ENCODE measurements at places on chromosomes 3 and 15. TPM values are rescaled to one million over a fixed set of nuclear protein-coding genes. Genes with fewer than 3 reads are reported as not detected.

Gene NRROS
- 0.85 TPM for polyA plus RNA-seq

Gene NRG4
- 1.6 TPM for polyA plus RNA-seq

Gene SEMA6D
- 0.63 TPM for polyA plus RNA-seq

Gene GOLGA8S
- 0.08 TPM for polyA plus RNA-seq

DNA sequence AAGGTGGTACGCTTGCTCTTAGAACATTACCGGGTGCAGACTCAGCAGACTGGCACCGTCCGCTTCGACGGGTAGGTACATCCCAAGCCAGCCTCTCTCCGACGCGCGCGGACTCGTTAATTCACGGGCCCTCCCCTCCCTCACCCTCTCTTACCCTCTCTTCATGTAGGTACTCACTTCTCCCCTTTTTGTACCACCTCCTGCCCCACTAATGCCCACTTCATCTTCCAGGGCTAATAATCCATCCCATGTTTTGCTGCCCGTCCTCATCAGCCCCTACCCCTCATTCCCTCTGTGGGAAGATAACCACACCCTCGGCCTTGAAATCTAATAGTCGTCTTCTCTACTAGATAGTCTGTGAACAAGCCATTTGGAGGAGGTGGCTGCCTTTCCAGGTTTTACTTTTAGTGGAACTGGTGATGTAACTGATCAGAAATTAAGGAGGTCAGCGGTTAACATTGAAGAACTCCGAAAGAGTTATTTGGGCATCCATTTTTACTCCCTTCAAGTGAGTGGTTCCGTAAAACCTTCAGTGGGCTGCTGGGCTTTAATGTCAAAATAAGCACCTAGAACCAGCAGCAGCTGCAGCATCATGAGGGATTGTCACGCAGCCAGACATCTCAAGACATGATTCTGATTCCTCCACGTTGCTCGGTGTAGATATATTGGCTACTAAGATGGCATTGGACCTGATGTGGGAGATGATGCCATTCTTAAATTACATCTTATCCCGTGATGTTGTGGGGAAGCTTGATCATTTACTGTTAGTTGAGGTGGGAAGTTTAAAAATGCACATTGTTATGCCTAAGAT, 1.3 kb downstream of the FEM1B start:
- DNase-seq = peak; percentile 42

DNA sequence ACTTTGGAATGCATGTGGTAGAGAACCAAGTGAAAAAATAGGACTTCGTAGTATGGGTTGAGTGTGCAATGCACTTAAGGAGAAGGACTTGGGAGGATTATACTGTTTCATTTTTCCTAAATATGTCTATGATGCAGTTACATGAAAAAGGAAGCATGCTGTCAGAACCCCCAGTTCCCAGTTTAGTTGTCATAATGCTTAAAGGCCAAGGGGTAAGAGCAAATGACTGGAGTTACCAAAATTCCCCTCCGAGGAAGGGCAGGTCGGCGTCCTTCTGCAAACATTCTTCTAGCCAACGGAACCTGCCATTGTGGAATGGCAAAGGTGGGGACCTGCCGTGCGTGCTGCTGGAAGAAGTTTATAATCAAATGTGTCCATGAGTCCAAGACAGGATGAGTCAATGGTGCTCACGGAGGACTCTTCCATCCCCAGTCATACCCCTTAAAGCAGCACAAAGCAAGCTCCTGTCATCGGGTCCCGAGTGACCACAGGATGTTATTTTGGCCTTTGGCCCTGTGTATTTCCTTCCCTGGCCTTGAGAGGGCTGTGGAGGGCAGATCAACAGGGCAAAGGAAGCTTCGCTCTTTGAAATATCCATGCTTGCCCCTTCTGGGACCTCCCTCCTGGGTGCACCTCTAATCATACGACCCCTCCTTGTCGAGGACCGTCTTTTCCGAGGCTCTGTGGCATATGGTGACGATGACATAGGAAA, 93.2 kb downstream of the SLCO3A1 start:
- DNase-seq = no peak

- DNase-seq = peak; percentile 81
These were observed 58.2 kb downstream of the FGD5 start for GRCh38 chr3:14876921-14877333.

DNA sequence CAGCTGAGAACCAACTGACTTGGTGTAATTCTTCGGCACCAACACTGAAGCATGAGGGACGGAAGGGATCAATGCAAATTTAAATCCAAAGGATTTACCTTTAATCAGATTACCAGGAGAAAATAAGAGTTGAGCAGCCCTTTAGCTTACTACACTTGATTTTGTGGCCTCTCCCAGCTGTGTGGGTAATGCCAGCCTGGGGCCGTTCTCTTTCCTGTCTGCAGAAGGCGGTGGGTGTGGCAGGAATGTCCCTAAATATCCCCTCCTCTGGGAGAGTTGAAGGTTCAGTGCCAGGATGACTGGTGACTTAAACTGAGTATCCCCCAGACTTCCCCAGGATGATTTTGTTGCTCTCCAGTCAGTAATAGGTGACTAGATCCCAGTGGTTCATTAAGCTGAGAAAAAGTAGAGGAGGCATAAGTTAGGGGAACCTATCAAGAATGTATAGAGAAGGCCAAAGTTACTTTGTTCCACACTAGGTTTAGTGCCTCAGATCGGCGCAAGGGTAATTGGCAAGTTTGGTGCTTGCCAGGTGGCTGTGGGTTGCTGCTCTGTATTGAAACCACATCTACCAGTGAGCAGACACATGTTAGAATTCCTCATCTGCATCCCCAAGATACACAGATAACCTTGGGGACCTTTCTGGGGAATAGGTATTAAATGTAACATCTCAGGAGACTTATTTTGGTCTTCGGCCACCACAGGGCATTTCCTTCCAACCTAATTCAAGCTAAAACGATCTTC, 23.1 kb downstream of the MAPKBP1 start:
- no peak for DNase-seq

DNA sequence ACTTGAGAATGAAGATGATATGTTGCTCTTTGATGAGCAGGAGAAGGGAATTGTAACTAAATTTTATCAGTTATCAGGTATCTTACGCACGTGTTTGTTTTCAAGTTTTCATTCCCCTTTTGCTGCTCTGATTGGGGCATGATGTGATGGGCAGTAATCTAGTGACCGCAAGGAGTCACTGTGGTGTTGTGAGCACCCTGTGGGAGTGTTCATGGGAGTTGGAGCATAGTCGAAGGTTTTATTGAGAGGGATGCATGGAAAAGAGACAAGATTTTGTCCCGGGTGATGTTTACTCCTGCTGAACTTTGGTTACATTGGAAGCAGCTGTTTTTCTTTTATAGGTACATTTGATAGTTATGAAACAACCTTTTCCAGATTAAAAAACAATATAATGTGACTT, 2.1 kb downstream of the FAN1 start:
- no peak for DNase-seq

GRCh38 chr3:94372026-94372425, 309.2 kb downstream of the NSUN3 start:
- no peak for DNase-seq

DNA sequence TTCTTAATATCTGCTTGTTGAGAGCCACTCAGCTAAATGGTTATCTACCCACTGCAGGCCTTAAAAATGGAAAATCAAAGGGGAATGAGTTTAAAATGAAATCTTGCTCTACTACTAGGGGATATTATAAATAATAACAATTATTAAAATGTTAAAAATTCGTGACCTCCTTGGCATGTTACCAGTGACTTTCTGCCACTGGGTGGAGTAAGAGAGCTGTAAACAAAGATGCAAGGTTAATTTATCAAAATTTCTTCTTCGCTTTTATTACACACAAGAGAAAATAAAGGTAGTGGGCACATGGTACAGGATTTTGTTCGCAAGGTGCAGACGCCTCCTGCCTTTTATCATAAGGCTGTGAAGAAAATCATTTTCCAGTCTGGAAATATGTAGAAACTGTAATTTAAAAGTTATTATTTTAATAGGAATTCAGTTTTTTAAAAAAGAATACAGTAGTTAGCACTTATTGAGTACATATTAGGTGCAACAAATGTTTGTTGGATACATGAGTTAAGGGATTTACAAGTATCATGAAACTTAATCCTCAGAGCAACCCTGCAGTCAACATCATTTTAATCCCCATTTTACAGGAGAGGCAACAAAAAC, 272.6 kb downstream of the SUCLG2 start:
- no peak for DNase-seq
